Naive thymus-derived CD4-positive, alpha-beta T cell (primary cell): ENCODE measurements at places on chromosomes 4 and X. TPM values are rescaled to one million over a fixed set of nuclear protein-coding genes. Genes with fewer than 3 reads are reported as not detected.
A peak's percentile ranks its signal among the peaks of the same experiment; 100 is the strongest.

Gene PPBP
- not detected for total RNA-seq

Gene CENPE
- 1.5 TPM for total RNA-seq

Gene DCLK2
- total RNA-seq = 0.11 TPM

Gene ESX1
- total RNA-seq = not detected

Gene IL3RA
- 7.9 TPM for total RNA-seq

Gene ZNF718
- total RNA-seq = 10.0 TPM

GRCh38 chr4:15414551-15415091, 13.2 kb upstream of the C1QTNF7 start:
- H3K27ac ChIP-seq = no peak overlapping the region
- H3K36me3 ChIP-seq = no peaks in the 10 kb centered on the region
- no peak overlapping the region for H3K4me3 ChIP-seq
- no peaks in the 10 kb centered on the region for H3K27me3 ChIP-seq
- no peak for DNase-seq

DNA sequence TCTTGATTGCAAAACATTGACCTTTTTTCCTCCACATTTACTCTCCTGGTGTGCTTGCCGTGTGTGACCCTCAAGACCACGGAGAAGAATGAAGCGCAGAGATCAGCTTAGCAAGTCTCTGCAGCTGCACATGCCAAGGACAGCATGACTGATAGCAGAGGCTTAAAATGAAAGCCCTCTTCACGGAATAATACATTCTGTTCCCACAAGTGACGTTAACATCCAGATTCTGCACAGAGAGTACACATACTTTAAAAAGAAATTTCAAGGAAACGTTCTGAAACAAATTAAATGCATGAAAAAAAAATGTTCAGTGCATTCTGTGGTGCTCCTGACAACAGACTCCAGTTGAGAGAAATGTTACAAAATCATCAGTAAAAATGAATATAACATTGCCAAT, 60.9 kb downstream of the SLC7A11 start:
- no peaks in the 10 kb centered on the region for H3K36me3 ChIP-seq
- no peak overlapping the region for H3K4me3 ChIP-seq
- H3K27me3 ChIP-seq = no peaks in the 10 kb centered on the region
- H3K4me1 ChIP-seq = no peaks in the 10 kb centered on the region
- no peak overlapping the region for H3K27ac ChIP-seq
- DNase-seq = no peak

DNA sequence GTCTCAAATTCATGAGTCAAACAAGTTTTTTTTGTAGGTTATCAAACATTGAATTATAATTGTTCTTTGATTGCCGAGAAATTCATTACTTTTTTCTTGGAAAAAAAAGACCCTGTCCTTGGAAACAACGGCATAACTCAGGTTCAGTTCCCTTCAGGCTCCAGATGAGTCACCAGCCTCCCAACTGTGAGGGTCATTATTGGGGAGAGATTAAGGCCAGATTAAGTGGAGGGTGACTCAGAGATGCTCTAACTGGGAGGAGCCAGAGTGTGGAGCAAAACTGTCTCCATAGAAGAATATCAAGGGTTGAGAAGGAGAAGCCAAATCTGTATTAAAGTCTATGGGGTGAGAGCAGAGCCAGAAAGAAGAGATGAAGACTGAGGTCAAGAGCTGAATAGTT, 9.6 kb downstream of the ADGRG4 start:
- no peaks in the 10 kb centered on the region for H3K4me1 ChIP-seq
- no peak overlapping the region for H3K4me3 ChIP-seq
- H3K27me3 ChIP-seq = no peaks in the 10 kb centered on the region
- no peak overlapping the region for H3K27ac ChIP-seq

GRCh38 chr4:10106421-10107039, 10.1 kb downstream of the WDR1 start:
- peak overlapping the region; percentile 66 for H3K27ac ChIP-seq
- no peaks in the 10 kb centered on the region for H3K27me3 ChIP-seq
- peaks cover 94% of the 10 kb centered on the region for H3K4me1 ChIP-seq
- peak overlapping the region; percentile 27 for H3K4me3 ChIP-seq
- no peak for DNase-seq

DNA sequence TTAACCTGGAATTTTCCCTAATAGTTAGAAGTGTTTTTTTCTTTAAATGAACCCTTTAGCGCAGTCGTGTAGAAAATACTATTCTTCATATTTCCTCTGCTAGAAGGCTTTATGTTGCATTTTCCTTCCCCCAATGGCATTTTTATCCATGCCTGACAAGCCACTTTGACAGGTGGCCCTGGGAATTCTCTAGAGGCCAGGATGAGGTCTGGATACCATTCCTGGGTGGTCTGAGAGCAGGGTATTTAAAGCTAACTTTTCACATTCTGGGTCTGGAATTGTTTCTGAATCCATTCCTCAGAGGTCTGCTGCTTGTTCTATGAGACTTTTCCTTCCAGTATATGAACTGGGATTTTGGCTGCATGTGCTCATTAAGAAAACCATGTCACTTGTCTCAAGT, 31.2 kb upstream of the PDGFRA start:
- H3K4me3 ChIP-seq = no peak overlapping the region
- no peaks in the 10 kb centered on the region for H3K36me3 ChIP-seq
- DNase-seq = no peak
- no peaks in the 10 kb centered on the region for H3K27me3 ChIP-seq
- no peak overlapping the region for H3K27ac ChIP-seq
- H3K4me1 ChIP-seq = no peaks in the 10 kb centered on the region

GRCh38 chr4:88567591-88567990, 24.7 kb upstream of the HERC3 start:
- H3K27ac ChIP-seq = no peak overlapping the region
- no peaks in the 10 kb centered on the region for H3K4me1 ChIP-seq
- no peaks in the 10 kb centered on the region for H3K36me3 ChIP-seq
- no peak for DNase-seq

GRCh38 chr4:39641451-39641850, 2.8 kb upstream of the SMIM14 start:
- H3K36me3 ChIP-seq = no peaks in the 10 kb centered on the region
- H3K27ac ChIP-seq = no peak overlapping the region
- H3K27me3 ChIP-seq = no peaks in the 10 kb centered on the region
- DNase-seq = no peak

DNA sequence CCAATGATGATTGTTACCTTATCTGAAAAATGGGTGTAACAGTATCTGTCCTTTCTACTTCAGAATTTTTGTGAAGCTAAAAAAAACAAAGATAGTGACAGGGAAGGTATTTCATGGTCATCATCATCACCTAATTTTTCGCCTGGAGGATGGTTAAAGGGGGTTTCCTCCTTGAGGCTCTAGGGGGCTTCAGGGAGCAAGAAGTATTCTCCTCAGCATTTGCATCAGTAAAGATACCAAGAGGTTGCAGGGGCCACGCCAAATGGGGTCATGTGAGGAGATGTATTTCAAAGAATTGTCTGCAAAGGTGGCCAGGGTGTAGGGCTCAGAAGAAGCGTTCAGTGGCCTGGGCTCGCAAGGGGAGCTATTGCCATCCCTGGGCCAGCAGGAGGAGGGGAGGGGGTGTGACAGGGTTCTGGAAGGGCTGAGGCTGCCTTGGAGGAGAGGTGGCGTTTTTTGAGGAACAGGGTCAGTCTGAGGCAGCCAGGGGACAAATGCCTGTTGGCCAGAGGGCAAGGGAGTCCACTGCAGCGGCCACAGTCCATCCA, 7.3 kb upstream of the NSG1 start:
- H3K27me3 ChIP-seq = no peaks in the 10 kb centered on the region
- no peaks in the 10 kb centered on the region for H3K36me3 ChIP-seq
- no peak overlapping the region for H3K4me3 ChIP-seq
- H3K4me1 ChIP-seq = no peaks in the 10 kb centered on the region
- no peak for DNase-seq
